HAP-1 (cell line): ENCODE measurements at places on chromosomes 1 and 21.

- DNase-seq = no peak
These were observed 50.0 kb downstream of the MRPL37 start for GRCh38 chr1:54249819-54250435.

GRCh38 chr1:71834601-71835441 is 447.5 kb downstream of the NEGR1 start:
- DNase-seq = no peak

GRCh38 chr1:30759718-30760281 is 2.2 kb upstream of the LAPTM5 start:
- DNase-seq = no peak

DNA sequence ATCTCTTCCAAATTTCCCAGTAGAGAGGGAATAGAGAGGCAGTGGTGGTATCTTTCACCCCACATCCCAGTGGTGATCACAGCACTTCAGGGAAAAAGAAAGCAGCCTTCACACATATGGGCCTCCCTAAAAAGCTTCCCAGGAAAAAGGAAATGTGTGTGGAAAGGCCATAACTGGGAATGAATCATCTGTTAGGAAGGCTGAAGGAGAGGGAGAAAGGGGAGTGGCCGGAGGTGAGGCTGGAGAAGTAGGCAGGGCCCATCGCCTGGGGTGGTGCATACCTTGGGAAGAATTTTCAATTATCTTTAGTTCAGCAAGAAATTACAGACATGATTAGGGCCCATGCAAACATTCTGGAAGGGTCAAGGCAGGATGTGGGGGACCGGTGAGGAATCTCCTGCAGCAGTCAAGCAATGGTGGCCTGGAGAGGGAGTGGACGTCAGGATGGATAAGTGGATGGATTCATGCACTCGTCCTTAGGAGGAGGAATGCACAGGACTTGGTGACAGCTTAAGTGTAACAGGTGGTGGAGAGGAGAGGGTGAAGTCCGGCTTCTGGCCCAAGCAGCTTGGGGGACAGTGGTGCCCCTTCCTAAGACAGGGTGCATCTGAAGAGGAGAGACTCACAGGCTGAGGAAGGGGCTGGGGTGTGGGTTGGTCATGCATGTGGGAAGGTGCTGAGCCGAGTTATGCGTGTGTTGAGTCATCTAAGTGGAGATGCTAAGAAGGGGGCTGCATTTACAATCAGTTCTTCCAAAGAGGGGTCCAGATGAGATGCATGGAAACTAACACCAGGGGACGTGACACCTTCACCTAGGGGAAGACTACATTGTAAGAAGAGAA is 17.9 kb downstream of the HIVEP3 start:
- no peak for DNase-seq

- DNase-seq = peak; percentile 59
These were observed 2.2 kb downstream of the TGFB2 start for GRCh38 chr1:218347336-218347722.

DNA sequence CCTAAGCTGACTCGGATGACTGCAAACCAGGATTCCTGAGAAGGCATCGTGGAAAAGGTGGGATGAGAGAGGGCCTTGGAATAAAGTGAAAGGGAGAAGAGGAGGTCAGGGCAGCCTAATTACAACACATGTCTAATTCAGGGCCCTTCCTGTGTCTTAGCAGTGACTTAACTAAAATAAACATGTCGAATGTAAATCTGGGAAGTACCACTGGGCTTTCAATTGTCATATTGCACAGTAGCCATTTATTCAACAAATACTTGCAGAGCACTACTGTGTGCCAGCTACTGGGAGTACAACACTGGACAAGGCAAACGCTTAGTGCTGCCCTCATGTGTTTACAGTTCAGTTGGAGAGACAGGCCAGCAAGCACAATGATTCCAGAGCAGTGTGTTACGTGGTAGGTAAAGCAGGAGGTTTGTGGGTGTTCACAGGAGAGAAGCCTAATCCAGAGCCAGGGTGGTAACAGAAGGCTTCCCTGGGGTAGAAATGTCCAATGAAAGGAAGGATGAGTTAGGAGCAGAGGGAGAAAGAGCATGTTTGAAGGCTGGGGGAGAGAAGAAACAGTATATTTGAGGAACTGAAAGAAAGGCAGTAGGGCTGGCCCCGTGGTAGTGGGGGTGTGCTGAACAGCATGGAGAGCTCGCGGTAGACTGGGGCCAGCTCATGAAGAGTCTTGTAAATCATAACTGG is 38.0 kb upstream of the RASAL2 start:
- DNase-seq = no peak

GRCh38 chr1:10612436-10613160 is 137.8 kb downstream of the PEX14 start:
- no peak for DNase-seq

DNA sequence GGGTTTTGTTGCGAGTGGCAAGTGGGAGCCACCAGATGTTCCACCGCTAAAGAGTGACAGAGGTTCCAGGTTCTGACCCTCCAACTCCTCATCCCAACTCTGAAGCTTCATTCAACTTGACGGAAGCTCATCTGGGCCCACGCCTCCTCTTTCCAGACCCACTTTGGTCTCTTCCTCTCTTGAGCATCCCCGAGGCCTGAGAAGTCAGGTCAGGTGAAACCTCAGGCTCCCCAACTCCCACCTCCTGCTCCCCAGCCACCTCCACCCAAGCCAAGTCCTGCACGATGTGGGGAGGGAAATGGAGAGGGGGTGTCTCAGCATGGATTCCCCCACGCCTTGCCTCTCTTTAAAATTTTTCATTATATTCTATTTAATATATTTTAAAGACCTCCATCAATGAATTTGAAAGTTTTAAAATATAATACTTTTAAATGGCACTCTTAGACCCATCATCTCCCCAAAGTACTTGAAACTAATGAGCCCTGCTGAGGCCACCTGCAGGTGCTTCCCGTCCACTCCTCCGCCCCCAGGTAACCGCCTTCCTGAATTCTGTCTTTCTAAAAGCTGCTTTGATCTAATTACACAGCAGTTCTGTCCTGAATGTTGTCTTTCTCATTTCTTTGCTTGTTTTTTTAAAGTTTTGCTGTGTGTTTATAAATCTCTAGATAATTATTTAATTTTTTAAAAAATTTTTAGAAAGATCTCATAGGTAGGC is 238.1 kb downstream of the KAZN start:
- no peak for DNase-seq

- no peak for DNase-seq
These were observed 14.7 kb downstream of the KCNA10 start for GRCh38 chr1:110504226-110504625.

GRCh38 chr1:233172201-233172600 is 123.3 kb downstream of the PCNX2 start:
- DNase-seq = peak; percentile 8

DNA sequence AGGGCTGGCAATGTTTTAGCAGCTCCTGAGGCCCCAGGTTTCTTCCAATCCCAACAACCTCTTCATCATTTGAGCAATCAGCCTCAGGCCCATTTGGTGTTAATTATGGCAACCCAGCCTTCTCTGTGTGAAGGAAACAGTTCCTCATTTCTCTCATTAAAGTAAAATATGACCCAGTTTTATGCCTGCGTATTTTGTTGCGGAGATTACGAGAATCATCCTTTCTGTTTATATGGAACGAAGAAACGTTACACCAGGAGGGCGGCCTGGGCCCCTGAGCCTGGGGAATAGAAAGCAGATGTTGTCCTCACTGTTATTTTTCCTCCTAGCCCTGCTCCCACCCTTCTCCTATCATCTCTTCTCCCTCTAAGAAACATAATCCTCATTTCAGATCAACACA is 332.2 kb upstream of the USP24 start:
- DNase-seq = no peak
